CD4-positive, alpha-beta T cell treated with Interleukin-6 for 4 hours (primary cell): ENCODE measurements at places on chromosomes 13 and 19.

GRCh38 chr13:113298043-113298945 is 1.3 kb downstream of the LAMP1 start:
- no peak for DNase-seq

- no peak for DNase-seq
Observed at GRCh38 chr19:58311345-58311865, 6.2 kb downstream of the ERVK3-1 start.

DNA sequence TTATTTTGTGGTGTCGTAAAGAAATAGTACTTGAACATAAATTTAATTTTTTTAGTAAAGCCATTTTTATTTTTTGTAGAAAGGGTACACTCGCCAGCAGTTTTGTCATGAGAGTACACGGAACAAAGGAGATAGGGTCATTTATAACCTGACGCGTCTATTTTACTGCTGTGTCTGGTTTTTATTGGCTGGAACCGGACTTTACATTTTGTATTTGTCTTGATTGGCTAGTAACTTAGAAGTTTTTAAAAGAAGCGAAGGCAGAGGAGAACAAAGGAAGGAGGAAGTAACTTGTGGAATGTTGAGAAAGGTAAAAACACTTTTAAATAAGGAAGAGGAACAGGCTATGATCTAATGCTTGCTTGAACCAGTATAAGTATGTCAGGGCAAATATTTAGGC is 43.5 kb downstream of the TRPM4 start:
- DNase-seq = no peak

DNA sequence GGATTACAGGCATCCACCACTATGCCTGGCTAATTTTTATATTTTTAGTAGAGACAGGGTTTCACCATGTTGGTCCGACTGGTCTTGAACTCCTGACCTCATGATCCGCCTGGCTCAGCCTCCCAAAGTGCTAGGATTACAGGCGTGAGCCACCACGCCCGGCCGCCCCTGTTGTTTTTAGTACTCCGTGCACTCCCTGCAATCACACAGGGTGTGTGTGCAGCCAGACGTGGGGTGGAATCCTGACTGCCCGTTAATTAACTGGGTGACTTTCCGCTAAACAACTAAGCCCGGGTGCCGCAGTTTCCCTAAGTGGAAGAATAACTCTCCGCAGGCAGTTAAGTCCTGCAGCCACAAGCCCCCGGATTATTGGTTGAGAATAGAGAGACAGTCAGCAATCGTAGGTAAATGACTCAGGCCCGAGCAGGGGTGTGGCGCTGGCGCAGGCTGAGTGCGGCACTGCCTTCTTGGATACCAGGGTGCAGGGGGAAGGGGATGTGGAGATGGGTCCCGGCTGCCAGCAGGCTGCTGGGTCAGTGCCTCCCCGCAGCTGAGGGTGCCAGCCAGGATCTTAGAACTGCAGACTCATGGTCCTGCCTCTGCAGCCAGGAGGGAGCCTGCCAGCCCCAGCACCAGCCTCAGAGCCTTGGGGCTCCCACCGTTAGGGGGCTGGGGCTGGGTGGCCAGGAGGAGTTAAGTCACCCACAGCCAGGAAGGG is 6.1 kb upstream of the FXYD3 start:
- DNase-seq = no peak

GRCh38 chr19:6616011-6616410 is 25.1 kb upstream of the CD70 start:
- DNase-seq = no peak

DNA sequence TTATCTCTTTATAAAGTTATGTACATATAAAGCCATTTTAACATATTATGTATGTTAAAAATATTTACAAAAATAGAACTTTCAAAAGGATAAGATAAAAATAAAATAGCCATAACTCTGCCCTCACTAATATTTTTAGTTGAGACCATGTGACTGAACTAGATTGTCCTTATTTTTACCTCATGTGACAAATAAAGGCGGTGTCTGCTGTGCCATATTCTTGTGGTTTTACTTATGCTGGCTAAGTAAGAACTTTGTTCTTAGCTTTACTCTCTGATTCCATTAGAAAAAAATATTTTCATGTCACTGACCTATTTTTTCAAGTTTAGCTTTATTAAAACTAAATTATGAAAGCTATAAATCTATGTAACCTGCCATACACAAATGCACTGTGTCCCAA is 135.6 kb upstream of the TSC22D1 start:
- no peak for DNase-seq

- no peak for DNase-seq
Observed at GRCh38 chr13:36950920-36951319, 30.9 kb upstream of the SMAD9 start.

DNA sequence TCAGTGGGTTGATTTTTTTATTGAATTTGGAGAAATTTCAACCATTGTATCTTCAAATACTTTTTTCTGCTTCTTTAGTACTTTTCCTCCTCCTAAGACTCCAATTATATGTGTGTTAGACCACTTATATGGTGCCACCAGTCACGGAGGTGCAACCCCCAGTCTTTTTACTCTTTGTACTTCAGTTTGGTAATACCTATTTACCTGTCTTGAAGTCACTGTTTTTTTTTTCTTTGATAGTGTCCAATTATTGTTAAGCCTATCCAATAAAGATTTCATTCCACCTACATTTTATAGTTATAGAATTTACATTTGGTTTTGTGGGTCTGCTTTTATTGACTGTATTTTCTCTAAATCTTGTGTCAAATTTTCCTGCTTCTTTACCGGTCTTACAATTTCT is 14.9 kb downstream of the ZNF283 start:
- DNase-seq = no peak

DNA sequence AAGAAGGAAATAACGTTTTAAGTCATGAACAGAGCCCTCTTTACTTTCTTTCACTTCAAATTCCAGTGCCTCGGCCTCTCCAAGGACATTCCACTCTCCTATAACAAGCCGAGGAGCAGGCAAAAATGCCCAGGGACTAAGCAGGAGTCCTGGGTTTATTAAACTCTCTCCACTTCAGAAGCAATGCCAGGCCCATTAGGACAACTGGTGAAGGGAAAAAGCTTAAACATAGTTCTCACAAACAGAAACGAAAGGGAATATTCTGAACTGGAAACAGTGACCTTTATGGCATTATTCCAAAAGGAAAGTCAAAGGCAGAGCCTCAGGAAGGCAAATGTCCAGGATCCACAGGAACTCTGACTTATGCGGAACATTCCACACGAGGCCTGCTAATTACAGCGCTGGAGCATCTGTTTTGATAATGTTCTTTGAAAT is 30.9 kb upstream of the MED4 start:
- no peak for DNase-seq

- DNase-seq = peak; percentile 37
Observed at GRCh38 chr13:112943309-112944125, 25.5 kb upstream of the MCF2L start.

- peak; percentile 70 for DNase-seq
Observed at GRCh38 chr19:35247526-35248309, 1.1 kb upstream of the LSR start.
